ENCODE measurements at places on chromosomes 4 and X.

- DNase-seq, result no peak
Observed at GRCh38 chr4:150139297-150139865, 61.1 kb downstream of the DCLK2 start.

GRCh38 chr4:37951461-37952352 lies 8.5 kb upstream of the PTTG2 start:
- DNase-seq, result no peak

GRCh38 chr4:80295336-80295735 lies 28.9 kb downstream of the FGF5 start:
- DNase-seq, result peak; percentile 1

DNA sequence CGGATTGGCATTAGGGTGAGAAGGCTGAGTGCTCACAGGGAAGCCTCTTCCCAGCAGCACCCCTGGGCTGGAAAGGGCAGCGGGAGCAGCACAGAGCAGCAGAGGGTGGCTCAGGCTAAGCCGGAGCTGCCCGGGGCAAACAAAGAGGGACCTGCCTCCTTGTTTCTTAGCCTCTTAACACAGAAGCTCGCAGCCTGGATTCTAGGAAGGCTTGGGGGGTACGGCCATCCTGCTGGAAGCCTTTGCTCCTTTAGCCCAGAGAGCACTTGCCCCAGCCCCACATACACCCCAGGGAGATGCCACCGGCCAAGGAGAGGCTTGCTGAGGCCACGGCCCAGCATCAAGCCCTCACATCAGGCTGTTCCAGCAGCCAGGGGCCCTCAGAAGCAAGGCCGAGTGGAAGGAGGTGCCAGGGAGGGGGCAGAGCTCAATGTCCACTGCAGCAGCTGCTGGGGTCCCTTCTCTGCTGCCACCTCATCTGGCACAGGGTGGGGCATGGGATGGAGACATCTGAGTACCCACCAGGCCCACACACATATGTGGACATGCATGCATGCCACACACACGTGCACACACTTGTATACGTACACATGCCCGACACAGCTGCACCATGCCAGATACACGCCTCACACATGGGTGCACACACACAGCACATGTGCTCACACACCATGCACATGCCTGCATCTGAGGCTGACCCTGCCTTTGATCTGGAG lies 20.3 kb upstream of the SPON2 start:
- DNase-seq, result no peak

GRCh38 chr4:124157396-124158083 lies 555.0 kb downstream of the ANKRD50 start:
- DNase-seq, result no peak

DNA sequence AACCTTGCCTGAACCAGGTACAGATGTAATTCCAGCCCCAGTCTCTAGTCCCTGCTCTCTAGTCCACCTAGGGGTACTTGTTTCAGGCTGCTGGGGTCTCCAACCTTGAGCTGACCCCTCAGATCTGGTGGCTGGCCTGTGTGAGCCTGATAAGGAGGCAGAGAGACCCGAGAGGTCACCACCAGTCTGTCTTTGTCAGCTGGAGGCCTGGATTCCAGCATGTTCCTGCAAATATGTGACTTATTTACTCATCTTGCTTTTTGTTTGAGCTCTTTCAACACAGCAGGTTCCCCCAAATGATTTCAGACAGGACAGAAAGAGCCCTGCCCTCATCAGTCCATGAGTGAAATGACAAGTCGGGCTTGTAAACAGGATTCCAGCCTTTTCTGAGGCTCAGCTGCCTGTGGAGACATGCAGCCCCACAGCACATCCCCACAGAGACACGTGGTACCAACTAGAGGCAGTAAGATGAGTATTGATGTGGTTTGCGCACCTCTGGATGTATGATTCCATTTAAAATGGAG lies 37.5 kb upstream of the STK26 start:
- no peak for DNase-seq

- no peak for DNase-seq
Observed at GRCh38 chr4:70515367-70516250, 2.8 kb upstream of the AMTN start.

- DNase-seq, result peak; percentile 91
Observed at GRCh38 chr4:705278-706082, at the start of gene PCGF3. PCGF3 (plus strand) TSS chr4:705832; CDS start chr4:733681, 27,849 bp downstream.

DNA sequence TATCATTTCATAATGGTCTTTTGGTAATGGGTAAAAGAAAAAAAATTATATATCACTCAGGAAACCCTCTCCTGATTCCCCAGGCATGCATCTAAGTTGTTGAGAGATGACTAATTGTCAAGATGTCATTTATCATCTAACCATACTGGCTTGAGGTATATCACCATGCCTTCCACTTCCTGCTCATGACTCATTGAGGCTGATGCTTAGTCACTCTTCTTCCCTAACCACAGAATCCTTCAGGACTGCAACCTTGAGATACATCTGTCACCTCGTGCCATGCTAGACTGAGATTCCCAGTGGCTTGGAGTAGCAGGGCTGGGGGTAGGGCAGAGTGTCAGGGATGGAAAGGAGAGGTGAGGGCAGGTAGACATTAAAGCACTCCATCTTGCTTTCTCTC lies 782.5 kb upstream of the INTU start:
- no peak for DNase-seq

GRCh38 chrX:32877592-32877991 lies 333.8 kb downstream of the DMD start:
- DNase-seq, result no peak

DNA sequence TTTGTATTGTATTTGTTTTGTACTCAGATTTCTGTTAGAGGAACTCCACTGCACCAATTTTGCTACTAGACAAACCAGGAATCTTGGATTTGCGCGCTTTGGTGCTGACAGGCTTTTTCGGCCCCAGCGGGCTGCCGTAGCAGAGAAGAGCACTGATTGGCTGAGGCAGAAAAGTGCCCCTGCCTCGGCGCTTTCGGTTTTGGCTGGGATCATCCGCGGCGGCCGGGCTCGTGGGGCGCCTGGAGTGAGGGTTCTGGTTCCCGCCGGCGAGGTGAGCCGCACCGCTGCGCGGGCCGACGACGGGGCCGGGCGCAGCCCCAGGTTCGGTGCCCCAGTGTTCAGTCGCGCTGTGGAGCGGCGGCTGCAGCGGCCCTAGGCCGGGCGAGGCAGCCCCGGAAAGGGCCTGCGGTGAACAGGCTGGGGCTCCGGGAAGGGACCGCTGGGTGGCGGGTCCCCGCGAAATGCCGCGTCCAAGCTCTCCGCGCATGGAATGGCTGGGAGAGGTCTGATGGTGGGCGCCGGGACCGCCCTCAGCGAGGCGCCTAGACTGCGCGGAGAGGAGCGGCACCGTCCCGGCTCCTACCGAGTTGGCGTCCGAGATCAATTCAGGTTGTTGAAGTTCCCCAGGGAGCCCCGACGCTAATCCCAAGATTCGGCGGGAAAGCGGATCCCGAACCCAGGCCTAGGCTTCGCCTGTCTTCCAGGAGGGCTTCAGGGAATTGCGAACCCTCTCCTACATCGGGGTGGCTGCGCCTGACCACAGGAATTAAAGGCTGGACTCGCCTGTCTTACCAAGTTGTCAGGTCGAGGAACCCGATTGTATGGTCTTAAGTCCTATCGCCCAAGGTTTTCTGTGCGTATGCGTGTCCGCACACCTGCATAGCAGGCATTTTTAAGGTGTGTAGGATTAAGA lies at the start of gene LSM6:
Gene LSM6 (plus strand): TSS at position 178 of the 913 bp plus-strand sequence. CDS start 7,204 bp downstream, outside the sequence.
- peak; percentile 82 for DNase-seq

- DNase-seq, result no peak
Observed at GRCh38 chr4:70629469-70630090, 1.0 kb downstream of the ENAM start.

DNA sequence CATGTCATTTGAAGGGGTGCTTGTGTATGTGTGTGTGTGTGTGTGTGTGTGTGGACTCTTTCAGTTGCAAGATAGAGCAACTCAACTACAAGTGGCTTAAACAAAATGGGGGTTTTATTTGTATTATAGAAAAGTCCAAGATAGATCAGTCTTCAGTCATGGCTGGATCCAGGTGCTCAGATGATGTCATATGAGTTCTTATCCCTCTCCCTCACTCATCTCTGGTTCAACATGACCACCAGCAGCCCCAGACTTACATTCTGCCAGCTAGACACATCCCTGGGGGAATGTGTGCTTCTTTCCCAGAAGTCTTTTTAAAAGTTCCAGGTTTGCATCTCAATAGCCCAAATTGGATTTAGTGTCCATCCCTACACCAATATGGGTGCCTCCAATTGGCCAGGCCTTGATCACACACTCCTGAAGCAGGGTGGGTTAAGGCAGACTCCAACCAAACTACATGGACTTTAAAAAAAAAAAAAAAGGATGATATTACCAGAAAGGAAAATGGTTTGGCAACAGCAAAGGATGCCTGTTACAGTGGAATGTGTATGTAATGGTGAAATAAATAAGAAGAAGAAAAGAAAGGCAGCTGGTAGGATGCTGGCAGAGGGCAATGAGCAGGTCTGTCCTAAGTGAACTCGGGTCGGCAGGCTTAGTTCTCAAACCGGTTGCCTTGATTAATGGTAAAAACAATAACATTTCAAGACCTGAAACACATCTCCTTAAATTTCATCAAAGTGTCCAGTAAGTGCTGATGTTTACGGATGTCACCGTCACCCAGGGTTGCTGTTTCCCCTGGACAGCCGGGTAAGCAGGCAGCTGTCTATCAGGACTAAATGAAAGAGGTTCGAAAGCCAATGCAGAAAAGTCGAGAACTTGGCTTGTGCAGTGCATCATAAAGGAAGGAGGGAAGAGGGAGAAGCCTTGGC lies 107.7 kb downstream of the SMIM20 start:
- no peak for DNase-seq

DNA sequence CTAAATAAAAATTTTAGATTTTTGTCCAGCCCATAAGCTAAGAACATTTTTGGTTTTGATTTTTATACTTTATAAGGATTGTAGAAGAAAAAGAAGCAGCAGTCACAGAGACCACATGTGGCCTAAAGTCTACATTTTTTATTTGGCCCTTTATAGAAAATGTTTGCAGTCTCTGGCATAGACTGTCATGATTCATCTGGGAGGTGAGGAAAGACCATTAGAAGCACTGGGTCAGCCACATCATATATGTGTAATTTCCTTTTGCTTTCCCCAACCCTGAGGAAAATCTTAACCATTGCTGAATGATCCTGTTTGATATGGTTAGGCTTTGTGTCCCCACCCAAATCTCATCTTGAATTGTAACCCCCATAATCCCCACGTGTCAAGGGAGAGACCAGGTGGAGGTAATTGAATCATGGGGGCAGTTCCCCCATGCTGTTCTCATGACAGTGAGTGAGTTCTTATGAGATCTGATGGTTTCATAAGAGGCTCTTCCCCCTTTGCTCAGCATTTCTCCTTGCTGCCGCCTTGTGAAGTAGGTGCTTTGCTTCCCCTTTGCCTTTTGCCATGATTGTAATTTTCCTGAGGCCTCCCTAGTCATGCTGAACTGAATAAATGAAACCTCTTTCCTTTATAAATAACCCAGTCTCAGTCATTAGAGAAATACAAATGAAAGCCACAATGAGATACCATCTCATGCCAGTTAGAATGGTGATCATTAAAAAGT lies 12.1 kb upstream of the COPS4 start:
- DNase-seq, result no peak

DNA sequence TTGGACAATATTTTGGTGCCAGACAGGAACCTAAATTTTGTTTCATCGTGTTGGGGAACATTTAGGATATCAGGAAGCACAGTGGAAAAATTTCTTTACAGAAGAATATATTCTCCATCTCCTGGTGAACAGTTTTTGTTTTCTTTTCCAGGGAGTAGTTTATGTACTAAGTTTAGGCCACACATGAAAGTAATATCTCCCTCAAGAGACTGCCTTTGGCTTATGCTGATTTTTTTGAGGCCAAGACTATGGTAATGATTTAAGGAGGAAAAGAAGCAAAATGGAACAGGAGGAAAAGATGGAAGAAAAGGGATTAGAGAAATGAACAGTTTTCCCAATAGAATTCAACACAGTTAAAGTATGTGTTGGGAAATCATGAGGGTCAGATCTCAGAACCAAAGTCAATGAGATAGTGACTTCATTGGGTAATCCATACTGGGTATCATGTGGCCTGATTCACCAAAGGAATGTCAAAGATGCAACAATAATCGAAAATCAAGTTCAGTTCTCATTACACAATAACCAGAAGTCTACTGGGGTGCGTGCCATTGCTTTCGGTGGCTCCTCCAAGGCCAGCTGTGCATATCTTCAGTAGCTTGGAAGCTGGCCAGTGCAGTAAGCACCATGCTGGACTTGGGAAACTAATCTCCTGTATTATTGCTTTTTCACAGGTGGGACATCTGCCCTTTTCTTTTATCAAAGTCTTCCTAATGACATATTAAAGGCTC lies 234.8 kb downstream of the COL25A1 start:
- DNase-seq, result no peak

DNA sequence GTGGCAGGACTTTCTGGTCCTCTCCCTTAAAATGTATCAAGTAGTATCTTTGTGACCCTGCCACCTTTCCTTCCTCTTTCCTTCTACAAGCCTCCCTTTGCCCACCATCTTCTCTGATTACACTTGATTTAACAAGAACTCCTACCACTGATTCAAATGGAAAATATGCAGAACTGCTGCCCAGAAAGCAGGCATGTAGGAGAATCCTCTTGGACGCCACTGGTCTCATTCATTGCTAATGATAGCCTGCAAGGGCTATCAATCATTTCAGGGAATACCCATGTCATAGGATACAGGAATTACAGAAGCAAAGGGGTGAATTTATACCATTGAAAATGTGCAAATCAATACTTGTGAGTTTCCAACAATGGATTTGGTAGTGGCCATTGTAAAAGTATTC lies 294.6 kb upstream of the NRK start:
- DNase-seq, result no peak

DNA sequence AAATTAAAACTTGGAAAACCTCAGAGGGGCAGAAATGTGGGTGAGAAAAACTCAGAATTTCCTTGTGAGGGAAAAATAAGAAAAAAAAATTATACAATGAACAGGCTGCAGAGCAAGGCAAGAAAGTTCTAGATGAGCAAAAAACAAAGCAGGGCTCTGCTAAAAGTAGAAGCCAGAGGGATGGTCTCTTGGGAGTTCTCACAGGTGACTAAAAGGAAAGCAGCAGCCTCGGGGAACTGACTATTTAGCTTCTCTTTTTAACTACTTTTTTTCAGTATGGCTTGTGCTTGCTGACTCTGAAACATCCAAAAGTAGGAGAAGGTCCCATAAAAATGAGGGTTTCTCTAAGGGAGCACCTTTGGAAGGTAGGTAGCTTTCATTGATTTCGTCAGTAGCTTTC lies 36.4 kb downstream of the PCDH19 start:
- DNase-seq, result no peak

- no peak for DNase-seq
Observed at GRCh38 chrX:37677243-37677642, 8.3 kb upstream of the XK start.

GRCh38 chrX:39946822-39947221 lies 150.9 kb downstream of the BCOR start:
- no peak for DNase-seq

GRCh38 chr4:101833480-101833879 lies 43.0 kb downstream of the BANK1 start:
- DNase-seq, result no peak

DNA sequence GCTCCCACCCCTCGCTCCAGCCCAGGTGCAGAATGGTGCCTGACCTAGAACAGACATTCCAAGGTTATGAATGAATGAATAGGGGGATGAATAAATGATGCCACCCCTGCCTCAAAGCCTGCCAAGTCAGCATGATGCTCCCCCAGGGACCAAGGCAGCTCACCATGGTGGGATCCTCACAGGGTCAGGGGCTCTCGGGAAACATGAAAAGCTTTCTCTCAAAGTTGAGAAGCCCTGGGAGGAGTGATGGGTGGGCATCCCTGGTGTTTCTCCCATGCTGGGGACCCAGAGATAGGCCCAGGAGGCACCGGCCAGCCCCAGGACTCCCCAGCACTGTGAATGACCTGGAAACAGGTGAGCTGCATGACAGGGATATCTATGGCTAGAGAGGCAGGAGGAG lies 58.9 kb downstream of the HTRA3 start:
- DNase-seq, result no peak

GRCh38 chrX:1392376-1393068 lies 609 bp upstream of the SLC25A6 start:
- DNase-seq, result no peak
